ENCODE measurements at places on chromosomes 3 and 15.

DNA sequence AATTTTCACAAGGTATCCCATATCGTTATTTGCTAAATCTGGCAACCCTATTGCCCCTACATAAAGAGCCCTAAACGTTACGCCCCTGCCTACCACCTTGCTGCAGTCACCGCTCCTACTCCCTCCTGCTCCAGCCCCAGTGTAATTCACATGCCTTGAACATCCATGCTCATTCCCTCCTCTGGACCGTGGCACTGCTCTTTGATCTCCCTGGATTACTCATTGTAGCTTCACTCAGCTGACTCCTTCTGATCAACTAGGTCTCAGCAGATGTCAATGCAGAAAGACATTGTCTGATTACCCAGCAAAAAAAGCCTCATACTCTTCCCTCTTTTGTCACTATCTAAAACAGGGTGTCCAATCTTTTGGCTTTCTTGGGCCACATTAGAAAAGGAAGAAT is 40.7 kb upstream of the KBTBD8 start:
- DNase-seq, result no peak

DNA sequence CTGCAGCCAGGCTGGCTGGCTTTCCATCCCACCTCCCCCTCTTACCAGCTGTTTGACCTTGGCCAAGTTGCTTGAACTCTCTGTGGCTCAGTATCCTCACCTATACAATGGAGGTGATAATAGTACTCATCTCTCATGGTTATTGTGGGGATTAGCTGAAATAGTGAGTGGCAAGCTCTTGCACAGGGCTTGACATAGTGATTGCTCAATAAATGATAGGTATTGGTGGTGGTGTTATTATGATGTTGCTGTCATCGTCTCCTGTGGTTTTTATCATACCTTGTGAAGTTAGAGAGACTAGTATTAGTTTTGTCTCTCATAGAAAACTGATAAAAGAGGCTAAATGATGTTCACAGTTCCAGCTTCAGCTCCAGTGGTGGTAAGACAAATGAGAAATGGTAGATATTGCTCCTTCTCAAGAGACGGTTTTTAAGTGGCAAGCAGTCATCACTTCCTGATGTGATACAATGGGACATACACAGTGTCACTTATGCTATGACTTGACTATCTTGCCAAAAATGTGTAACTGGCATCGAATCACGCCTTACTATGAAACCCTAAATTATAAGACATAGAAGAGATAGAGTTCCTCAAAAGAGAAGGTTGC is 12.1 kb upstream of the UBE2E1 start:
- DNase-seq, result no peak

GRCh38 chr3:138944929-138945708 is 1.8 kb downstream of the FOXL2 start:
- DNase-seq, result no peak

- no peak for DNase-seq
Observed at GRCh38 chr3:160757233-160758106, 1.4 kb downstream of the PPM1L start.

GRCh38 chr15:42704492-42704926 is 32.4 kb downstream of the CDAN1 start:
- no peak for DNase-seq

Measured in BJ (cell line).